K562 (cell line): ENCODE measurements at places on chromosomes 3 and 15. TPM values are rescaled to one million over a fixed set of nuclear protein-coding genes. Genes with fewer than 3 reads are reported as not detected.

- no peak for DNase-seq
These were observed 879.2 kb downstream of the ROBO1 start for GRCh38 chr3:78888635-78889034.

DNA sequence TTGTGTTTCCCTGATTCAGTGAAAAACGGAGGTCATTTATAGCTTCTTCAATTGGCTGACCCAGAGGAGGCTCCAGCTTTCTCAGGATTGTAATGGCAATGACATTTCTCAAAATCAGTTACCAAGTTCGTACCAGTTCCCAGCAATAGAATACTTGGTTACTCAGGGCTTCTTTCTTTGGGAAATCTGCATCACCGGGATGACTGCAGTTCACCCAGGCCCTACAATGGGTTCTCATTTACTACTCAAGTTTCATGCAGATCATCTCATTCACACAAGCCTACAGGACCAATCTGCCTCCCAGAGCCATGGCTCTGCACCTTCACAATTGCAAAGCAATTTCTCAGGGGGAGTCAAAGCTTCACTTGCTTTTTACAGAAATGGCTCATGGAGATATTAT, 109.6 kb downstream of the FHIT start:
- no peak for DNase-seq

DNA sequence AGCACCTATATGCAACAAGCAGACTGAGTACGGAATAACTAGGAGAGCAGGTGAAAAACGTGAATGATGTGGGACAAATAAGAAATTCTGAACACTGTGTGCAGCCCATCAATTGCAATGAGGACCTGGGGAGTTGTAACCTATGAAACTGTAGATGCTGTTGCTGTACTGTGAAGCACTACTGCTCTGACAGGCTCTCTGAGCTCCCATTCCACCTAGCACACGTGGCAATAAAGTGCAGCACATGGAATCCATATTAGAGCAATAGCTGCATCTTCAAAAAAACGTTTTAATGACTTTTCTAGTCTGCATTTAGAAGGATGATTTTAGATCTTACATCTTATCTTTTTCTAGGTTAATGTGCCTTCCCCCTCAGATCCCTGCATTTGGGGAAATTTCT, 748.7 kb upstream of the GOLIM4 start:
- no peak for DNase-seq

- DNase-seq, result no peak
These were observed 51.4 kb downstream of the HES1 start for GRCh38 chr3:194187233-194187944.

- DNase-seq, result no peak
These were observed 285.3 kb upstream of the RARB start for GRCh38 chr3:25142609-25143355.

- no peak for DNase-seq
These were observed 349.2 kb downstream of the NAALADL2 start for GRCh38 chr3:175208326-175208725.

DNA sequence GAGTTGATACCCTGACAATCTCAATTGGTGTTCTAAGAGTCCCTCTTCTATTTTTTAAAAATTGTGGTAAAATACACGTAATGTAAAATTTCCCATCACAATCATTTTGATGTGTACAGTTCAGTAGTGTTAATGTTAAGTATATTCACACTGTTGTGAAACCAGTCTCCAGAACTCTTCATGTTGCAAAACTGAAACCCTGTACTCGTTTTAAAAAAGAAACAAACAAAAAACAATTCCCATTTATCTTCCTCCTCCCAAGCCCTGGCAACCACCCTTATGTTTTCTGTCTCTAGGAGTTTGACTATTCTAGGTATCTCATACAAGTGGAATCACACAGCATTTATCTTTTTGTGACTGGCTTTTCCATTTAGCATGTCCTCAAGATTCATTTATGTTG, 28.7 kb upstream of the ALPK3 start:
- no peak for DNase-seq

DNA sequence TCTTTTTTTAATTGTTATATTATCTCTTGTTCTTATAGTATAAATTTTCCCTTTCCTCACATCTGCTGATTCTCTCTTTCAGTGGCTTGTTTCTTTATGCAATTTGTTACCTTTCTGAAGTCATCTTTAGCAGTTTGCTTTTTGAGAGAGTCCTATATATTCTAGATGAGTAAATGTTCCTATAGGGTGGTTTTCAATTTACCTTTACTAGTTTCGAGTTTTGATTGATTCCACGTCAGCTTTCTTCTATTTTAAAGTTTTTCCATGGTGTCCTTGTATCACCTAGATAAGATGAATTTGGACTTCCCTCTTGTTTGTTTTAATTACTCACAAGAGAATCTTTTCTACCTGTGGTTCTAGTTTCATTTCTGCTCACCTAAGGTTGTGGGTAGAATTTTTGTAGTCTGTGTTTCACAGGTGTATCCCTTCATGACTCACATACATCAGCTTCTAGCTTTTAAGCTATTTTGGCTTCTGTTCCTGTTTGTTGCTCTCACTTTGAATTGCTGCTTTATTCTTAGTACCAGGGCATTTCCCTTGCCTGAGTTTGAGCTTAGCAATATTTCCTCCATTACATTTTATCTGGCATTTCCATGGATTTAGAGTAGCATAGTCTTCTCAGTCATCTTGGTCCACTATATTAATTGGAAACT, 6.4 kb downstream of the TEX9 start:
- DNase-seq, result no peak

The C15orf62 gene
- 0.40 and 0.45 TPM in 2 replicates for total RNA-seq

The MOBP gene
- total RNA-seq, result 0.13 and 0.33 TPM in 2 replicates

The SIDT1 gene
- total RNA-seq, result 0.18 TPM in 1 of 2 replicates, not detected in the other

The SST gene
- not detected in 2 replicates for total RNA-seq

The APBA2 gene
- total RNA-seq, result 30.8 and 32.5 TPM in 2 replicates

The MST1R gene
- 8.1 and 9.1 TPM in 2 replicates for total RNA-seq

The ACAD9 gene
- total RNA-seq, result 30.3 and 32.6 TPM in 2 replicates

The UROC1 gene
- total RNA-seq, result 0.07 TPM in 1 of 2 replicates, not detected in the other

The FBXW12 gene
- total RNA-seq, result not detected in 2 replicates

The LRTM1 gene
- not detected in 2 replicates for total RNA-seq

The SYNPR gene
- not detected in 2 replicates for total RNA-seq

The ANKUB1 gene
- total RNA-seq, result not detected in 2 replicates

The CASR gene
- total RNA-seq, result not detected in 2 replicates
